Activated CD8-positive, alpha-beta memory T cell treated with anti-CD3 and anti-CD28 coated beads, Interleukin-2, amount 50 U/mL, for 48 hours (primary cell): ENCODE measurements at places on chromosomes 16 and 17.
A peak's percentile ranks its signal among the peaks of the same experiment; 100 is the strongest.

DNA sequence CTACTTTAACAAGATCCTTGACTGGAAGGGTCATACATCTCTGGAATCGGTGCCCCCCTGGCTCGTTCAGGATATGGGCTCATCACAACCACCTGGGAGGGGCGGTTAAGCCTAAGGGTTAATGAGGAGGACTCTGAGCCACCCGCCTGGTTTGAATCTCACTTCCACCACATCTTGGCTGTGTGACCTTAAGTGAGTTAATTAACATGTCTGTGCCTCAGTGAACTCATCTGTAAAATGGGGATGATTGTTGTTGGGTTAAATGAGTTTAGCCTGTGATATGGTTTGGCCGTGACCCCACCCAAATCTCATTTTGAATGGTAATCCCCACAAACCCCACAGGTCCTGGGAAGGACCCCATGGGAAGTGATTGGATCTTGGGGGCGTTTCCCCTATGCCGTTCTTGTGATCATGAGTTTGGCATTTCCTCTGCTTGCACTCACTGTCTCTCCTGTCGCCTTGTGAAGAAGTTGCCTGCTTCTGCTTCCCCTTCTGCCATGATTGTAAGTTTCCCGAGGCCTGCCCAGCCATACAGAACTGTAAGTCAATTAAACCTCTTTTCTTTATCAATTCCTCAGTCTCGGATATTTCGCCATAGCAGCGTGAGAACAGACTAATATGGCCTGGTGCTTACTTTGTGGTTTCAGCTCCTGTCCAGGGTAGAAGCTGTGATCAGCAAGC is 214.0 kb upstream of the CIBAR2 start:
- DNase-seq = no peak

GRCh38 chr16:46729326-46729995 is 18.7 kb downstream of the MYLK3 start:
- DNase-seq = peak; percentile 15

GRCh38 chr16:9092978-9093344 is 1.5 kb downstream of the HAPSTR1 start:
- DNase-seq = no peak

DNA sequence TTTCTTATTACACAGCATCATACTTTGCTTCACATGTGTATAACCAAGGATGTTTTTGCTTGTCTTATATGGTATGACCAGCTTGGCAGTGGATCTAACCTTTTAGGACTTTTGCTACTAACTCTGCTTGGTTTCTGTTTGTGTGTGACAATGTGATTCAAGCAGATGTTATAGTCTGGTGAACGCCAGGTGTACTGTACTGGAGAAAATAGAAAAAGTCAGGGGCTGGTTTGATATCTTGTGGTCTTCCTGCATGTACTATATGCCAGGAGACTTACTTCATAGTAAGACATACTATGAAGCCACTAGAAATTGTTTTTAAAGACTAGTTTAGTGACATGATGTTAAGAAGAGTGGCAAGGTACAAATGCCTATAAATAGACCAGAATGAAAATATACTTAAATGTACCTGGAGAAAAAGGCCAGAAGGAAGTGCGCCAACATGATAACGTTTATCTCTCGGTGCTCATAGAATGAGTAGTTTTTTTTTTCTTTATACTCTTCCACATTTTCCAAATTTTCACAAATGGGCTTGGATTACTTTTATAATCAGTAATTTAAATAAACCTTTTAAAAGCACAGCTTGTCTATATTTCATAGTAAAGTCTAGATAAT is 112.3 kb downstream of the PRKCA start:
- DNase-seq = no peak

DNA sequence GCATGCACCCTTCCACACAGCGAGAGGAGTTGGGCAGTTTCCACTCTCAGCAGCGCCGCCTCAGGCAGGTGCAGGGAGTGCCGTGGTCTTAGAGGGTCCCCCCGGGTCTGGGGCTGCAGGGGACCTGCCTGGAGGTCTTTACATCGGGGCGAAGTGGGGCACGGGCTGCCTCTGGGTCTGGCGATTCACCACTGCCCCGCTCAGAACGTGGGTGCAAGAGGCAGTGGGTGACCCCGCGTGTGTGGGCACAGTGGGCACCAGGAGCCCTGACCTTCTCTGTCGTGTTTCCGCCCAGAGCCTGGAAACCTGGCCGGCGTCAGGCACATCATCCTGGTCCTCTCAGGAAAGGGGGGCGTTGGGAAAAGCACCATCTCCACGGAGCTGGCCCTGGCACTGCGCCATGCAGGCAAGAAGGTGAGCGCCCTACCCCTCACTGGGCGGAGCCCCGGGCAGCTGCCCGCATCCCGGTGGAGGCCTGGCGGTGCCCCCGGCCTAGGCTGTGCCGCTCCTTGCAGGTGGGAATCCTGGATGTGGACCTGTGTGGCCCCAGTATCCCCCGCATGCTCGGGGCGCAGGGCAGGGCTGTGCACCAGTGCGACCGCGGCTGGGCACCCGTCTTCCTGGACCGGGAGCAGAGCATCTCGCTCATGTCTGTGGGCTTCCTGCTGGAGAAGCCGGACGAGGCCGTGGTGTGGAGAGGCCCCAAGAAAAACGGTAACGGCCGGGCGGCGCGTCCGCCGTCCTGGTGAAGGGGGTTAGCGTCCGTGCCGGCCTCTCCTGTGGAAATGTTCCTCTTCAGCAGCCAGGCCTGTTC is 3.7 kb downstream of the NUBP2 start:
- DNase-seq = no peak

DNA sequence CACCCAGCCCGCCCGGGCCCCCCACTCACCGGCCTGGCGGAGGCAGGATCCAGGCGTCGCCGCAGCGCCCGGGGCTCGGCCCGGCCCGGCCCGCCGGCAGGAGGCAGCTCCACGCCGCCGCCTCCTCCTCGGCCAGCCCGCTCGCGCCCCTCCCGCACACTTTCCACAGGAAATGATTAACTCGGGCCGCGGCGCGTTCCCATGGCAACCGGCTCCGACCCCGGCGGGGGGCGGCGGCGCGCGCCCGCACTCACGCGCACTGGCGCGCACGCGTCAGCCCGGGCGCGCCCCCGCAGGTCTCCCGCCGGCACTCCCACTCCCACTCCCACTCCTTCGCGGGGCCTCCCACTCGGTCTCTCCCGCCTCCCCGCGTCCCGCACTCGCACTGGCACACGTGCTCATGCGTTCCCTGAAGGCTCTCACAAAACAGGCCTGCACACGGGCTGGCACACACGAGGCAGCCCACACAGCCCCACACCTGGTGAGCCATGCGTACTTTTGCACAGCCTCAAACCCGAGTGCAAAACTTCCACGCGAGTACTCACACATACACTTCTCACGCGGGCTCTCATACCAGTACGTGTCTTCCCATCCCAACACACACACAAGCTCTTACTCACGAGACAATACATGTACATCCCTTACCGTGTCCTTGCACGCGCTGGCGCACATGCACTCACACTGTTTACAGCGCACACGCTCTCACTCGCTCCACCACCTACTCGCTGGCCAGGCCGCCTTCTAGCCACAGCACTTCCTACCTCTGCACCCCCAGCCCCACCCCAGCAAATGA is at the start of gene KIFC3:
Gene KIFC3, minus strand, starts transcription at position 151 of the 793 bp plus-strand sequence. CDS start 4,248 bp downstream, outside the sequence.
- DNase-seq = peak; percentile 84

DNA sequence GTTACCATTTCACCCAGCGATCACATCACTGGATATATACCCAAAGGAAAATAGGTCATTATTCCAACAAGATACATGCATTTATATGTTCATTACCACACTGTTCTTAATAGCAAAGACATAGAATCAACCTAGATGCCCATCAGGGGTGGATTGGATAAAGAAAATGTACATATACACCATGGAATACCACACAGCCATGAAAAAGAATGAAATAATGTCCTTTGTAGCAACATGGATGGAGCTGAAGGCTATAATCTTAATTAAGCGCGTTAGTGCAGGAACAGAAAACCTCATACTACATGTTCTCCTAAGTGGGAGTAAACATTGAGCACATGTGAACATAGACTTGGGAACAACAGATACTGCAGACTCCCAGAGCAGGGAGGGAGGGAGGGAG is 18.6 kb downstream of the CNTROB start:
- DNase-seq = no peak

DNA sequence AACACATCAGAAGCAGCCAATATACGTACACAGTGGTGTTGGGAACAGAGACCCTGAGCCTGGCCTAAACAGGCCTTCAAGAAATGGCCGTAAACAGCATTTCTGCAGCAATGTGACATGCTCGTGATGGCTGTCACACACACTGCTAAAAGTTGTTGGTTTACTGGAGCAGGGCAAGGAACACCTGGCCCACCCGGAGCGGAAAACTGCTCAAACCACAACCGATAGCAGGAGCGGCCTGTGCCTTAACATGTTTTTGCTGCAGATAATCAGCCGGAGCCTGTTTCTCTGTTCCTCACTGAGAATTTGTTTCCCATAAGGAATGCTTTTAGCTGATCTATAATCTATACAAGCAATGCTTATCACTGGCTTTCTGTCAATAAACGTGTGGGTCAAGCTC is 6.0 kb upstream of the DPEP1 start:
- DNase-seq = no peak

DNA sequence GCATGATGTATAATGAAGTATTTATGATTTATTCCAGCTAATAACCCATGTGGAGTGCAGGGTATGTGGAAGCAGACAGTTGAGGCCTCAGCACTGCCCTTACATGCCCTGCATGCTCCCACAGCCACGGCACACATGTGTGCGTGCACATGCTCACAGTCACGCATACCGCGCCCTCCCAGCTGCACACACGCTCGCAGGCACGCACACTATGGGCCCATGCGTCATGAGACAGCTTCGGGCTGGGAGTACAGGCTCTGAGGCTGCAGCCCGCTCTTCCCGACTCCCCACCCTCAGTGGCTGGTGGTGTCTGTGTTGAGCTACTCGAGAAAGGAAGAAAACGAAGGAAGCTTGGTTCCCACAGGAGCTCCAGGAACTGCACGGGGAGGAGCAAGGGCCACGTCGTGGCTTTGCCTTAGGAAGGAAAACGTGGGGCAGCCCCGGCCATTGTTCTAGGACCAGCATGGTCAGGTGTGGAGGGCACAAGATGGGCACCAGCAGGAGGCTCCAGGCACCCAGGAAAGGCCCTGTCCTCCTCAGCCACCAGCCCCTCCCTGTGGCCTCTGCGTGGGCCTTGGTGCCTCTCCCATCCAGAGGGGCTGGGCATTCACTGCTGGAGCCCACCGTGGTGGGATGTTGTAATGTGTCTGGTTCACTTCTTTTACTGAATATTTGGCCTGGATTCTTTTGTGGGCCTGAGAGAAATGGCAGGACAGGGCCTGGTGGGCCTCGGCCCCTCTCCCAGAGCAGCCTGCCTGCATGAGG is 27.5 kb upstream of the CDH15 start:
- no peak for DNase-seq
